Fibroblast of gingiva (primary cell): ENCODE measurements at places on chromosomes 16 and 17.

GRCh38 chr17:57809879-57810278 is 40.0 kb downstream of the MRPS23 start:
- DNase-seq: no peak

DNA sequence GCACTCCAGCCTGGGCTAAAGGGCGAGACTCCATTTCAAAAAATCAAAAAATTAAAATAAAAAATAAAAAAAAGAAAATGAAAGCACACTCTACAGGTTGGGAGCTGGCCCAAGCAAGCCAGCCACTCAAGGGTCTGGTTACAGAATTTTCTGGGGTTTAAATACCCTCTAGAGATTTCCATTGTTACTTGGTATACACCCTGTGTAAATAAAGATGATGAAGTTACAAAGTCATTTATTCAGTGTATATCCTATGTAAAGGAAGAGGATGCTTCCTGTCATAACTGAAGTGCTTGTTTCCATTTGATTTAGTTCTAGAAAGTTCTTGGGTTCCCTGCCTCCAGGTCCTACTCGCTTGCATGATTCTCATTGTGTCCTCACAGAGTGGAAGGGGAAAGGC is 79.9 kb upstream of the C17orf78 start:
- no peak for DNase-seq

- no peak for DNase-seq
Measured at GRCh38 chr16:75217389-75217851, 1.4 kb upstream of the CTRB1 start.

GRCh38 chr16:89334988-89335802 is 117.7 kb downstream of the ZNF778 start:
- DNase-seq: no peak

DNA sequence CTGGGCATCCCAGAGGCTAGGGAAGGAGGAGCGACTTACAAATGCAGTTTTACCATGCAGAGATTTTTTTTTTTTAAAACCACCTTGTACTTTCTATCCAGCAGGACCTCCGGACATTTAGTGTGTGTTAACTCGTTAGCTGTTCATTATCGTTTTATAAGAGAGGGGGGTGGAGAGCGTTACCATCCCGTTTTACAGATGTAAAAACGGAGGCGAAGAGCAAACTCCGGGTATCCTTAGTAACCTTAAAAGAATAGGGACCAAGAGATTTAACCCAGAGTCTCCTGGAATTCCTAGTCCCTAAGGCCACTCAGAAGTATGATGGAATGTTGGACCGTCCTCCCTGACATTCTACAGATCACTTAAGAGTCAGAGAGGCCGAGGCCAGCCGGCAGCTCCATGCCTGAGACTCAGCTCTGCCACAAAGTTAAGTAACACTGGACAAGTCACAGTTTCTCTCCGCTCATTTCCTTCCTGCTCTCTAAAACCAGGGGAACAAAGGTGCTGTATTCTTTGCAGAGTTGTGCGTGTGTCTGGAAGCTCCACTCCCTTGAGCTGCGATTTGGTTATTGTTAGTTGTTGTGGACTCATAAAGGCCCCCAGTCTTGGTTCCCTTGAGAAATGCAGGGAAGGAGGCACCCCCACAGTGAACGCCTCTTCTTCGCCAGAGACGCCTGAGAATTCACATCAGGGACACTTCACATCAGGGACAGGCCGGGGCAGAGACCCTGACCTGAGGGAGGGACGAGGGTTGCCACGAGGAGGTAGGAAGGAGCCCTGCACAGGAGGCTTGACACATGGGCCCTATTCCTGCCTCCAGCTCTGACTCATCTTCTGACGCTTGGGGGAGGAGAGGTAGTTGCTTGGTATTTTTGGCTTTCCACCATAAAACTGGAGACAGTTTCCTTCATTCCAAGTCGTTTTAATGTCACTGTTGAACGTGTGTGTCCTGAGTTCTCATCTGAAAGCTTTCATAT is 1.2 kb downstream of the DUSP14 start:
- DNase-seq: peak; percentile 81

GRCh38 chr16:704552-705380 is 835 bp downstream of the FBXL16 start:
- DNase-seq: no peak

DNA sequence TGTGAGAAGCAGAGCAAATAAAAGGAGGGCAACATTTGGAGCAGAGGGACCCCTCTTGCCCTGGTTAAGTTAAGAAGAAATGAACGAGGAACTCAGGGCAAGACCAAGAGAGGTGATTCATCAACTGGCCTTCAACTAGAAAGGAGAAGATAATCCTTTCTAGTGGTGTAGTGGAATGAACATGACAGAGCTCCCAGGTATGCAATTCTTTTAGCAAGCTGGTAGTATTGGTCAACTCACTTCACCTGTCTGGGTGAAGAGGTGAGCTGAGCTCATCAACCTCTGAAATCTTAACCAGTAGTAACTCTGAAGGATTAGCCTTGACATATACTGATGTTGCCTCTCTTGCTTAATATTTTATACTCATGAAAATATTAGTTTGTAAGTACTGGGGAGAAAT is 1024.7 kb upstream of the GOT2 start:
- DNase-seq: no peak

DNA sequence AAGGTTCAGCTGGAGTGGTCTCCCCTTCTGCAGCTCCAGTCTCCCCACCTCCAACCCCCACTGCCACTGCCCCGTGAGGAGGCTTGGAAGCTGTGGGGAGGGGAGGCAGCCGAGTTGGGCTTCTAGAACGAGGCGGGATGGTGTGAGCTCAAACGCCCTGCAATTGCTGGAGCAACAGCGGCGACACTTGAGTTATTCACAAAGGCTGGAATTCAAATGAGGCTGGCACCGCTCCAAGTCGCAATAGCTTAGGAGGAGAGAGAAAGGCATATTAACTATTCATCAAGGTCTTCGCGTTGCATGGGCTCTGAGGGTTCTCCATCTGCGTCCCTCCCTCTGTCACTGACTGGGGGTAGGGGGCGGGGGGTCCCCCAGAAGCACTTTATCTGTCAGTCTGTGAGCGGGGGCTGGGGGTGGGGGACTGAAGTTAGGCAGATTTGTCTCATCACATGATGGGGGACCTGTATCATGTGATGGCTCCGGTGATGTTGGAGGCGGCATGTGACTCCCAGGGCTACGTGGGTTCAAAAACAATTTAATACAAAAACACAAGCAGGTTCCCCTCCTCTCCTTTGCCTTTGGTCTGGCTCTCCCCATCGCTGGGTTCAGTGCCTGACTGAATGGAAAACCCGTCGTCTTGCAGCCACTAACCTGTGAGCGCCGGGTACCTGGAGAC is 70.5 kb downstream of the RBBP6 start:
- peak; percentile 36 for DNase-seq

DNA sequence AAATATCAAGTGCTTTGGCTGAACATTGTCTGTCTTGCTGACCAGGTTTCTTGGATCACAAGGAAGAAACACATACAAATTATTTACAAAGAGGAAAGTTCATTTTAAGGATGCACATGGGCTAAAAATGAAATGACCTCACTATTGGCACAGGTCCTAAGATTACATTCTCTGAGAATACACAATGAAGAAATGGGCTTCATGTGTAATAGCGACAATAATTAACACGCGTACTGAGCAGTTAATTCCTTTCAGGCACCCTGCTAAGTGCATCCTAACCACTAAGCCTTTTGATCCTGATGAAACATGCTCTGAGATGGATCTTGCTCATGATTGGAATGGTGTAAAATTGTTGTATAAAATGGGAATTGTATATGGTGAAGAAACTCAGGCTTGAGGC is 429.0 kb downstream of the HS3ST4 start:
- no peak for DNase-seq

GRCh38 chr17:53472586-53472985 is 350.1 kb upstream of the KIF2B start:
- DNase-seq: no peak

- no peak for DNase-seq
Measured at GRCh38 chr16:68013440-68013839, 2.3 kb downstream of the DPEP2NB start.

DNA sequence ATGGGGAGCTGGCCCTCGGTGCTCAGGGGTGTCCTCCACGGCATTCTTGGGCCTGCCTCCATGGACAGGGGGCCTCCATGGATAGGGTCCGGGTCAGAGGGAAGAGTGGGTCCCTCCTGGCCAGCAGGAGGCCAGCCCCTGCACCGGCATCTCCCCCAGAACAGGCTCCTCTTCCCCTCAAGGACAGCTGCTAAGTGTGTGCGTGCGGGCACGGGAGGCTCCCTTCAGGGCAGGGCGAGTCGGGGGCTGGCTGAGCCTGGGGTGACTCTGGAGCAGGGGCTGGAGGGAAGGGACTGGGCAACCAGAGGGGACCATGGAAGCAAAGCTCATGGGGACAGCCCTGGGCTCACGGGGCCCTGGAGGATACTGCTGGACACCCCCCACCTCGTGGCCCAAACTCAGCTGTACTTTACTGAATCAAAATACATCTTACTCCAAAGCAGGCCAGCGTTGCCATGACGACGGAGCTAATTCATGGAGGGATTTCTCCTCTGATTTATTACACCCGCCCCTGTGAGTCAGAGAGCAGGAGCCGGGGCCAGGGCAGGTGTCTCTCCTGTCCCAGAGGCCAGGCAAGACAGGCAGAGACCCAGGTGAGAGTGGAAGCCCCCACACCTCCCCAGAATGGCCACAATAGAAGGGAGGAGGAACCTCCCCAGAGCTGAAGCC is 2.1 kb downstream of the CASKIN1 start:
- DNase-seq: no peak

GRCh38 chr17:54015734-54016133 is 193.0 kb downstream of the KIF2B start:
- no peak for DNase-seq

- DNase-seq: peak; percentile 70
Measured at GRCh38 chr16:67993207-67994039, 5.9 kb downstream of the DPEP2 start.

GRCh38 chr16:19153876-19154275 is 14.2 kb upstream of the SYT17 start:
- DNase-seq: no peak

DNA sequence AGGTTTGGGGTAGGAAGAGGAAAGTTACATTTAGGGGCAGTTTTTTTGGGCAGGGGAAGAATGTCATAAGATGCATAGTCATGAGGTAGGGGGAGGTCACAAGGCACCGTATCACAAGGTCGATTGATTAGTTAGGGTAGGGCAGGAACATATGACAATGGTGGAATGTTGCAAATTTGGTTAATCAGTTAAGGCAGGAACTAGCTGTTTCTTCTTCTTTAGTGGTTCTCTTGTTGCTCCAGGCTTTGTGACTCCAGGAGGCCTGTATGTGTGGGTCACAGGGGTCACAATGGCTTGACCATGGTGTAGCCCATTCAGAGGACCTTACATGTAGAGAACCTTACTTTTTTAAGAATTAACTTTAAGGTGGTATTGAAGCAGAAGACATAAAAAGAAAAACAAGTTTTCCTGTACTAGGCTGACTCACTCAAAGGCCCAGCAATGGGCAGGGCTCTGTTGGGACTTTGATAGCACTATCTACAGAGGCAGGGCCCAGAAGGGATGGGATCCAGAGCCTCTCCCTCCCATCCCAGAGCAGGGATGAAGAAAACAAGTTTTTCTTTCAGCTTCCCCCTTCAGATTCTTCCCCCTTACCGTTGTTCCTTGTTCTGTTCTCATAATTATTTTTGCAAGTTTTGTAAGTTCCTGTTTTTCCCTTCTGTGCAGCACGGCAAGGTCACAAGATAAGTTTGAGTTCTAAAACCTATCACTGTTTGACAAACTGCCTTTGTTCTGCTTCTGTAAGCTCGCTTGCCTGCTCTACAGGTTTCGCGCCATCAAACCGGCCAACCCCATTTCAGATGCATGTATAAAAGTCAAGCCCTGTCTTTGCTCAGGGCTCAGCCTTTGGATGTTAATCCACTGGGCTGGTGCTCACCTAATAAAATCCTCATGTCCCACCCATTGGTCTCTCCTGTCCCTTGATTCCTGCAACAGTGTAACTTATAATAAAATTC is 45.8 kb upstream of the ATF7IP2 start:
- DNase-seq: no peak

DNA sequence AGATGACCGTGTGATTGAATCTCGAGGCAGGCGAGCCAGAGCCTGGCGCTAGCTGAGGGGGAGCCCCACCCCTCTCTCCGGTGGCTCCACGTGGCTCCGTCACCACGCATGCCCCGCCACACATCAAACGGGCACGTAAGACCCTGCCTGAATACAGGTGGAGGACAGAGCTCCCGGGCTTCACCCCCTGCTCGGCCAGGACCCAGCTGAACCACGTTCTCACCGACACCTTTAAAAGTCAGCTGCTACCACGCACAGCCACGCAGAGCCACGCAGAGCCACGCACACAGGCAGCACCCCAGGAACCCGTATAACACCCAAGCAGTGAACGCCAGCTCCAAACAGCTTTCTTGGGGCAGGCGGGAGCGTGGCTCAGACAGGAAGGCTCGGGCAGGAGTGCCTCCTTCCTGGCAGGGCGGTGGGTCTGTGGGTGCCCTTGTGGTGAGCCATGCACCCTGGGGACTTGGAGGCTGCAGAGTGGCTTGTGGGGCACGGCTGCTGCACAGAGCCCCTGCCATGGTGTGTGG is 4.4 kb downstream of the TMEM204 start:
- no peak for DNase-seq

DNA sequence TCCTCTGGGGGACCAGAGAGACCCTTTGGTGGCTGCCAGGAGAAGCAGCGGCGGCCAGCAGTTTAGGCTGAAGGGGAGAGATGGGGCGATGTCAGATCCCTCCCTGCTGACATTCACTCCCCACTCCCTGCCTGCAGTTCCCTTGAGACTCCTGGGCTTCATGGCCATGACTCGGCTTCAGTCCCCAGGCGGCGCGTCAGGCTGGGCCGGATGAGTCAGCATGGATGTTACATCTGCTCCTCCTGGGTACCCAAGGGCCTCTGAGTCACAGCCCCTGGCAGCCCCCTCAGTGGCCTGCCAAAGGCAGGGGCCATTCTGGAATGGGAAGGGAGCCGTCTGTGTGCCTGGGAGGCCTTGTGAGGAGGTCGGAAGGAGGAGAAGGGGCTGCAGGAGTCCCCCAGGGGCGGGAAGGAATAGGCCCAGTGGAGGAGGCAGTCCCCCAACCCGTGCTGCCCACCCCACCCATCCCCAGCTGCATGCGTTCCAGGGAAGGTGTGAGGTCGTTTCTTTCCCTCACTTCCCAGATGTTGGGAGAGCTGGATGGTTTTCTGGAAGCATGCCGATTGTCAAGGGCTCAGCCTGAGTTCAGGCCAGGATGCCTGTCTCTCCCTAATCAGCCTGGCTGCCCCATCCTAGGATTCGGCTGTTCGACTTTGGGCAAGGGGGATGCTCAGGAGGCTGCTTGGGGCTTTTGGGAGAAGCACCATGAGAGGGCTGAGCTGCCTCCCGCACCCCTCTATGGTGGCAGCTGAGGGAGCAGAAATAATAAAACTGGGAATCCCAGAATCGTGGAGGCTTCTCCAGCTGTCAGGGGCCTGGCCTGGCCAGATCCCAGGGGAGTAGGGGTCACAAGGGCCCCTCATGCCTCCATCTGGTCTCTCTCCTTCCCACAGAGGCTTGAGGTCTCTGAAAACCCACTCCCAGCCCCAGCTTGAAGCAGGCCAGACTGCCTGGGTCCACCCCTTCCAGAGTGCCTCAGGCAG is 9.7 kb downstream of the RHBDL3 start:
- peak; percentile 68 for DNase-seq

DNA sequence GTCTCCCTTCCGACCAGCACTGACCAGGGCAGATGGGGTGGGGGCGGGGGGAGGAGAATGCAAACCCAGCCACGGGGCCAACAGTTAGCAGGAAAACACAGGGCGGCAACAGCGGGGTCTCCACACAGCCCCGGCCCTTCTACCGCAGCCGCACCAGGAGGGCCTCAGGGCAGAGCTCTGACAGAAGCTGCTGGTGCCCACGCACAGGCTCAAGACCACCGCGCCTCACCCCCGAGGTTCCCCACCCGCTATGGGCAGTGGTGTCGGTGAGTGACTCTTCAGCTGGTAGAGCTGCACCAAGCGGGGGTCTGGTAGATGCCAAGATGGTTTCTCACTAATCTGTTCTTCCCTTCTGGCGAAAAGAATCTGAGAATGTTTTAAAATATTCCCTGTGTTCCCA is 16.1 kb downstream of the HAGH start:
- DNase-seq: no peak
